AML-193 (cell line): ENCODE measurements at places on chromosomes 1 and 21.

DNA sequence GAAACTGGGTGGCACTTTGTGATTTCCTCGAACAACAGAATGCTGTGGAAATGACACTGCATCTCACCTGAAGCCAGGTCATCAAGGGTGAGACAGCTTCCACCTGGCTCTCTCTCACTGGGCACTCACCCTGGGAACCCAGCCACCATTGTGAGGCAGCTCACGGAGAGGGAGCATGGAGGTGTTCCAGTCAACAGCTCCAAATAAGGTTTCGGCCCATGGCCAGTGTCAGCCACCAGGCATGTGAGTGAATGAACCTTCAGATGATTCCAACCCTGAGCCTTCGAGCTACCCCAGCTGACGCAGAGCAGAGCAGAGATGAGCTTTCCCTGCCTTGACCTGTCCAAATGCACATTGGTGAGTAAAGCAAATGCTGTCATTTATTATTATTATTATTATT, 58.1 kb downstream of the SYDE2 start:
- DNase-seq: no peak

DNA sequence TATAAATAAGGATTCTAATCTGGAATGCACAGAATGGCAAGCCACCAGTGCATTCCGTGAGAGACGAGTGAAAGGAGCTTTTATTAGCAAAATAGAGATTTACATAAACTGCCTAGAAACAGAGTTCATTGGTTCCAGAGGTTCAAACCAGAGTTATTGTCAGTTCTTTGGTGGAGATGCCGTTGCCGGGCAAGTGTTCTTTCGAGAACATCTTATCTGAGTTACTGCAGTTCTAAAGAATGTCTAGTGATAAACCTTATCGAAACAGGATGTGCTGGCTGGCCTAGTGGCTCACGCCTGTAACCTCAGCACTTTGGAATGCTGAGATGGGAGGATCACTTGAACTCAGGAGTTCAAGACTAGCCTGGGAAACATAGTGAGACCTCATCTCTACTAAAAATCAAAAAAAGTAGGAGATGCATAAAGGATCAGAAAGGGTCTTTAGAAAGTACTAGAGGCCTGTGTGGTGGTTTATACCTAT, 19.9 kb upstream of the EVI5 start:
- DNase-seq: no peak

- DNase-seq: no peak
These were observed 42.6 kb upstream of the USP25 start for GRCh38 chr21:15687208-15687607.

DNA sequence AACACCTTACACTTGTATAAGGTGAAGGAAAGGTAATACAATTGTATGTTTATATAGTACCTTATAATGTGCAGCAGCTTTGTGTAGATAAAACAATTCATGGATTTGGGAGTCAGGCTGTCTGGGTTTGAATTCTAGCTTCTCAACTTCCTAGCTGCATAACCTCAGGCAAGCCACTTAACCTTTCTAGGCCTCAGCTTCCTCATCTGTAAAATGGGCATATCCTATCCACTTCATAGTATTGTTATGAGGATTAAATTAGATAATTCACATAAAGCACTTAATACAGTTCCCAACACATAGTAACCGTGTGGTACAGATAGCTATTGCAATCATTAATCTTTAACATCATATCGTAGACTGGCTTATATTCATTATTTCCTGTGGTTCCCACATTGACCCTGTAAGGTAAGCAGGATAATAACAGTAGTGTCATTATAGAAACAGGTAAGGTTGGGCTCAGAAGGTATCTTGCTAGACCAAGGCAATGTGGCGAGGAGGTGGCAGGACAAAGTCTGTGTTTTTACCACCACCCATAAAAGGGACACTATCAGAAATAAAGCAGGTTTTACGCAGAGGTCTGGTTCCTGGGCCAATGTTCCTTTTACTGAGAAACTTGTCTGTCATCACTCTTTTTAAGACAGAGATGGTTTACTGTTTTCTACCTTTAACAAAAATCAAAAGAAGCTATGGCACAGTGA, 334.1 kb downstream of the RRAGC start:
- DNase-seq: no peak

GRCh38 chr1:171984850-171985485, 143.7 kb downstream of the DNM3 start:
- peak; percentile 12 for DNase-seq

DNA sequence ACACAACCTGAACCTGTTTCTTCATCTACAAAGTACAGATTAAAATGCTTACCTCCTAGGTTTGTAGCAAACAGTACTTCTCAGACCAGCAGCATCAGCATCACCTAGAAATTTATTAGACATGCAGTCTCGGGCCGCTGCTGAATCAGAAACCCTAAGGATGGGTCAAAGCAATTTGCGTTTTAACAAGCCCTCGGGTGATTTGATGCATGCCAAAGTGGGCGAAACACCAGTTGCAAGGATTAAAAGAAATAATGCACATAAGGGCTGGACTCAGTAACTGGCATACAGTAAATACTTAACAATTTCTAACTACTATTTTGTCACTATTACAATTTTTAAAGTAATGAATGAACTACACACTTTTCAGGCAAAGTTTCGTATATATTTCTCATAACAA, 47.5 kb downstream of the SH3GLB1 start:
- DNase-seq: no peak

GRCh38 chr21:46500224-46500861, 41.7 kb downstream of the DIP2A start:
- DNase-seq: no peak

DNA sequence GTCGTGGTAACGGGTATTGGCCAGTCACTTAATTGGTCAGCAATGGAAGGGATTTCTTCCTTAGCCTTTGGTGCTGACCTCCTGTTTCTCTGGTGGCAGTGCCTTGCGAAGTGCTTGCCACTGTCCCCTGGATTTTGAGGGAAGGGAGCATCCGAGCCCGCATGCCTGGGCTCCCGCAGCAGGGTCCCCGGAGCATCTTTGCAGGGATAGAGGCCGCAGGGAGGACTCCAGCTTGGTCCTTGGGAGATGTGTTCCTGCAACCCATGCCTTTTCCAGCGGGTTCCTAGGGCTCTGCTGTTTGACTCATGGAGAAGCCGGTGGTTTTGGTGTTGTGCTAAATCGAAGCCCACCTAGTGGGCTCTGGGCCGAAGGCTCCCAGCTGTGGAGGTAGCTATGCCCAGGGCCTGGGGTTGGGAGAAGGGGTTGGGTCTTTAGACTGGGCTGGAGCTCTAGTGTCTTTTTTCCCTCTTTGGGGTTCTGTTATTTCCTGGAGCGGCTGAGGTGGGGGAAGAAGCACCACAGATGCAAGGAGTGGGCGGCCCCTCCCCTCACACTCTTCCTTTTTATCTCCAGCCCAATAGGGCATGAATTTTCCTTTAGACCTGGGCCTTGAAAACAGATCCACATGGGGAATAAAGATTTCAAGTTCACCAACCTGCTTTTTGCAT, 39.0 kb downstream of the PIK3CD start:
- DNase-seq: no peak

GRCh38 chr1:65409314-65409713, 11.2 kb upstream of the LEPR start:
- DNase-seq: no peak

DNA sequence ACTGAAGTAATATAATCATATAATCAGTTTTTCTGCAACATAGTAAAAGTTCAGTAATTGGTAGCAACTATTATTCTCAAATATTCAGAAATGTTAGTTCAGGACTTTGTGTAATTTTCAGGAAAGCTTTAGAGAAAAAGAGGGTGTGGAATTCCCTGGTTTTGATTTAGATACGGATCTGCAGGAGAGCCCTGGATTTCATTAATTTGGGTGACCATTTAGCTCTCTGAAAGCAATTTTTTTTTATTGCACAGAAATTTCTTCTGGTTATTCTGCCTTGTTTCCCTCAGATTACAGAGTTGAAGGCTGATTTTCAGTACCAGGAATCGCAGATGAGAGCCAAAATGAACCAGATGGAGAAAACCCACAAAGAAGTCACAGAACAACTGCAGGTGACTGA, 13.8 kb upstream of the STX12 start:
- no peak for DNase-seq

DNA sequence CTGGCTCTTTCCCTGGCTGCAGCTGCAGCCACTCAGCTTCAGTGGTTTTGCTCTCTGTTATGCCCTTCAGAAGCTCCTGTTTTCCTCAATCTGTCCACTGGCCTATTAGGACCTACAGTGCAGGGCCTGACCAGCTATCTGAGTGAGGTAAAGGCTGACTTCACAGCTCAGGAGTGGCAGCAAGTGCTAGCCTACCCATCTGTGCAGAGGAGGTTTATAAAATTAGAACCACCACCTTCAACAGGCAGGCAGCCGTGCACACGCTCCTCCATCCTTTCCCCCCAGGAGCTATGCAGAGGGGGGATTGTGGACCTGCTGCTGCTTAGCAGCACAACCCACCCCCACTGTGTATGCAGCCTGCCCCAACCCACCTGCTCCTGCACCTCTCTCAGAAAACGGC, 8.3 kb downstream of the ADAR start:
- no peak for DNase-seq

DNA sequence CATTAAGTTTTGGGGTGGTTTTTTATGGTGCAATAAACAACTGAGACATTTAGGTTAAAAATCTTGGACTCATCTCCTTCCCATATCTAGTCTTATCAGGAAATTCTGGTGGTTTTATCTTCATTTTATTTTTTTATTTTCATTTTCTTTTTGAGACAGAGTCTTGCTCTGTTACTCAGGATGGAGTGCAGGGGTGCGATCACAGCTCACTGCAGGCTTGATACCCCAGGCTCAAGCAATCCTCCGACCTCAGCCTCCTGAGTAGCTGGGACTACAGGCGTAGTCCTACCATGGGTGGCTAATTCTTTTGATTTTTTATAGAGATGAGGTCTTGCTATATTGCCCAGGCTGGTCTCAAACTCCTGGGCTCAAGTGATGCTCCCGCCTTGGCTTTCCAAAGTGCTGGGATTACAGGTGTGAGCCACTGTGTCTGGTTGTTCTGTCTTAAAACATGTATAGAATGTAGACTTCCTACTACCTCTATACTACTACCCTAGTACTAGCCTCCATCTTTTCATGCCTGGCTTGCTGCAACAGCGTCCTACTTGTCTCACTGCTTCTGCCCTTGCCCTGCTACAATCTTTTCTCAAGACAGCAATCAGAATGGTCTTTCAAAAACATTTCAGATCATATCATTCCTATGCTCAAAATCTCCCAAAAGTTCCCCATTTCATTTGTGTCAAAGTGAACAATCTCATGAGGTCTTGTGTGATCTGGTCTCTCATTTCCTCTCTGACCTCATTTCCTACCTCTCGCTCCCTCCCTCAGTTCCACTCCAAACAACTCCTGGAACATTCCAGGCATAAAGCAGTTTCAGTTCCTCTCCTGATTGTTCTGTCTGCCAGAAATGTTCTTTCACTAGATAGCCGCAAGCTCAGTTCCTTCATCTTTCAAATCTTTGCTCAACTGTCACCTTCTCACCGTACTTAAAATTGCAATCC, 5.9 kb upstream of the FCGR2A start:
- DNase-seq: no peak

DNA sequence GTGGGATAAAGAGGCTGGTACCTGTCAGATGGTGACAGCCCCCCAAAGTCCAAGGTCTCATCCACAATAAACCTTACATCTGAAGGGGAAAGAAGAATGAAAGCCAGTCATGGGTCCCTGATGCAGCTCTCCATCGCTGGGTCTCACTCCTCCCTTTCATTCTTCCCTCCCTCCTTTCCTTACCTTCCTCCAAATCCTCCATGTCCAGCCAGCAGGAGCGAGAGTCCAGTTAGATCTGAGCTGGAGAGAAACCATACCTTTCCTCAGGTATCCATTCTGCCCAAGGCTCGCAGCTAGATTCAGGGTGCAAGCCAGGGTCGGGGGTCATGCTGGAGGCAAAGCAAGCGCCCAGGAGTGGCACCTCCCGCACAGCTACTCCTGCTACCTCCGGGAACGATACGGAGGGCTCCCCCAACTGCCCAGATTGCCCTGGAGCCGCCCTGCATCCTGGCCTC, 421 bp downstream of the PSRC1 start:
- DNase-seq: no peak
